Esophagus squamous epithelium (tissue), 5 donors: ENCODE measurements at places on chromosomes 3 and 15. TPM values are rescaled to one million over a fixed set of nuclear protein-coding genes. Genes with fewer than 3 reads are reported as not detected.

The LRRC49 gene
- 4.9 TPM for total RNA-seq

The THAP10 gene
- total RNA-seq = 2.6 TPM

The CHCHD4 gene
- total RNA-seq = 16.6 TPM

The NPAP1 gene
- total RNA-seq = not detected

DNA sequence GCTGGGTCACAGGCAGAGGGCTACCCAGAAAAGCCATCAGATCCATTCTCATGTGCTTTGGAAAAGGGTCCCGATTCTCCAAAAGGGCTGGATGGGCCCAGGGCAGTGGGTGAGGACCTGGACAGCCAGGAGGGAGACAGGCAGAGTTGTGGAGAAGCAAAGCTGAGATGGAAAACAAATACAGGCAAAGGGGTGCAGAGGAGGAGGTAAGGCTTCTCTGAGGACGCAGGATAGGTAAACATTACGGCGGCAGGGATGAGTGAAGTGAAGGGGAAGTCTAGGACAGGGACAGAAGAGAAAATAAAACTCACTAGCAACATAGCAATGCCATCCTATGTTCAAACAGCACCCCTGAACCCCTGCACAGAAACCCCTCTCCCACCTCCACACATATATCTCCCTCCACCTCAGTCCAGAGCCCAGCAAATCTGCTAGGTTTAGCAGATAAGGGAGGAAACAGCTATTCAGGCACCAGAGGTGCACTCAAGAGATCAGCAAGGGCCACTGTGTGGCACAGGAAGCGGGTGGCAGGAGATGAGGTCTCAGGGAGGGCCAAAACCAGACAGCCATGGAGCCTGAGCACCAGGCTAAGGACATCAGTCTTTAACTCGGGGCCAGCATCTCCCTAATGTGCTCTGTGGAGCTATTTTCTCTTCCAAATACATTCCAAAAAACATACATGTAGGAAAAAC lies 51.3 kb downstream of the HOMER2 start:
- H3K27me3 ChIP-seq = no peaks in the 10 kb centered on the region
- H3K4me3 ChIP-seq = no peak overlapping the region
- H3K4me1 ChIP-seq = no peaks in the 10 kb centered on the region
- no peak for DNase-seq

DNA sequence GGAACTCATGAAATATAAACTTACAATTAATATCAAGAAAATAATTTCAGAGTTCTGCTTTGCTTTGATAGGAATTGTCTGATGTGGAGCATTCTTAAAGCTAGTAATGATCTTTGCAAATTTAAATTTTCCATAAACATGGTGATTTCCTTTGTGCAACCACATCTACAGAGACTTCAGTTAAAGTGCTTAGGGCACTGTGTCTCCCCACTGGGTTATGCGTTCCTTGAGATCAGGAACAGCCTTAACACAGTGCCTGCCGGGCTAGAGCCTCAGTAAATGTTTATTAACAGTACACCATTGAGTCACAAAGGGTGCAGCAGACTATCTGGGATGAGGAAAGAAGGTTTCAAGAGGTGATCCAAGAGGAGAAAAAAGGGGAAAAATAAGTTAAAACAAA lies 108.1 kb upstream of the CCNL1 start:
- no peak for DNase-seq
- H3K27me3 ChIP-seq = no peaks in the 10 kb centered on the region
- no peaks in the 10 kb centered on the region for H3K36me3 ChIP-seq
- no peak overlapping the region for H3K27ac ChIP-seq

DNA sequence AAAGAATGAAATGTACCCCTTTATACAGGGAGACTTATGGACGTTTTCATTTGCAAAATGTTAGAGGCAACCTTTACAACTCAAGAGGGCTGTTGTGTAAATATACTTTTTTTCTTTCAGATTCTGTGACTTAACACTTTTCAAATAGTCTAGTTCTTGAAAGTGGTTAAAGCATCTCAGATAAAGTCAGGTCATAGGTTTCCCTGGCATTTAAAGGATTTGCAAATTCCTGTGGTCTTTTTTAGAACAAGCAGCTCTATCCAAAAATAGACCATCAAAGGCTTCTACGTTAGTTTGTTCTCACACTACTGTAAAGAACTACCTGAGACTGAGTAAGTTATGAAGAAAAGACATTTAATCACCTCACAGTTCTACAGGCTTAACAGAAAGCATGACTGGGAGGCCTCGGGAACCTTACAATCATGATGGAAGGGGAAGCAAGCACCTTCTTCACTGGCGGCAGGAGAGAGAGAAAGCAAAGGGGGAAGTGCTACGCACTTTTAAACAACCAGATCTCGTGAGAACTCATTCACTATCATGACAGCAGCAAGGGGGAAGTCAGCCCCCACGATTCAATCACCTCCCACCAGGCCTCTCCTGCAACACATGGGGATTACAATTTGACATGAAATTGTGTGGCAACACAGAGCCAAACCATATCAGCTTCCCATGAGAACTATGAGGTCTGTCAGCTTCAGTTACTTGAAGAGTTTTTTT lies 23.3 kb upstream of the GABRR3 start:
- H3K36me3 ChIP-seq = no peaks in the 10 kb centered on the region
- DNase-seq = no peak
- no peak overlapping the region for H3K27ac ChIP-seq
- no peaks in the 10 kb centered on the region for H3K27me3 ChIP-seq
- no peaks in the 10 kb centered on the region for H3K4me1 ChIP-seq

DNA sequence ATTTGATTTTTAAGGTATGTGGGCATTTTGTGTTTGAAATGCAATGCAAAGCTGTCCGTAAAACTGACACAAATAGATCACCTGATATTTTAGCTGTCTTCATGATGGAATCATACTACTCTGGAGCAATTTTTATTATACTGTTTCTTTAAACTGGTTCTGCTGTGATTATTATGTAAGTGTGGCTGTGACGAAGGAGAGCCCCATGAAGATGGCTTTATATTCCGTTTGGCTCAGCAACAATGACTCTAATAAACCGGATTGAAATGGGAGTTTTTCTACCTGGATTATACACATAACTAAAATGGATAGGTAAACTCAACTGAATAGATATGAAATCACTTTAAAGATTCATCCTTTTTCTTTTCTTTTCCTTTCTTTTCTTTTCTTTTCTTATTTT lies 9.4 kb downstream of the TLNRD1 start:
- peaks cover 5% of the 10 kb centered on the region for H3K4me1 ChIP-seq
- H3K36me3 ChIP-seq = no peaks in the 10 kb centered on the region
- H3K4me3 ChIP-seq = no peak overlapping the region
- DNase-seq = no peak
- H3K27ac ChIP-seq = no peak overlapping the region
- no peaks in the 10 kb centered on the region for H3K27me3 ChIP-seq

DNA sequence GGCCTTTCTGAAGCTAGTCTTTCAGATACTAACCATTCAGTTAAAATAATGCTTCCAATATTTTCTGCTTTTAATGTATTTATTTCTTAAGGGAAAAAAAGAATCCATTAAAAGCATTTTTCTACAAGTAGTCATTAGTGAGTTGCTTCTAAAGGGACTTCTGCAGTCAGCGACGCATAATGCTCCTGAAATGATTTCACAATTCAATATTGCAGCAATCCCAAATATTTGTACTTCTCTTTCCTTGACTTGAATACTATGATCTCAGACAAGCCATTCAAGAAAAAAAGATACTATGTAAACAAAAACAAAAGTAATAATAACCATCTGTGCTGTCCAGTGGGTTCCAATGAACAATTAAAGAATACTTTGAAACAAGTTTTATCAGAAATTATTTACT lies 681.0 kb downstream of the DIPK2A start:
- H3K27me3 ChIP-seq = no peaks in the 10 kb centered on the region
- H3K36me3 ChIP-seq = no peaks in the 10 kb centered on the region
- H3K27ac ChIP-seq = no peak overlapping the region
- DNase-seq = no peak
- H3K4me3 ChIP-seq = no peak overlapping the region

DNA sequence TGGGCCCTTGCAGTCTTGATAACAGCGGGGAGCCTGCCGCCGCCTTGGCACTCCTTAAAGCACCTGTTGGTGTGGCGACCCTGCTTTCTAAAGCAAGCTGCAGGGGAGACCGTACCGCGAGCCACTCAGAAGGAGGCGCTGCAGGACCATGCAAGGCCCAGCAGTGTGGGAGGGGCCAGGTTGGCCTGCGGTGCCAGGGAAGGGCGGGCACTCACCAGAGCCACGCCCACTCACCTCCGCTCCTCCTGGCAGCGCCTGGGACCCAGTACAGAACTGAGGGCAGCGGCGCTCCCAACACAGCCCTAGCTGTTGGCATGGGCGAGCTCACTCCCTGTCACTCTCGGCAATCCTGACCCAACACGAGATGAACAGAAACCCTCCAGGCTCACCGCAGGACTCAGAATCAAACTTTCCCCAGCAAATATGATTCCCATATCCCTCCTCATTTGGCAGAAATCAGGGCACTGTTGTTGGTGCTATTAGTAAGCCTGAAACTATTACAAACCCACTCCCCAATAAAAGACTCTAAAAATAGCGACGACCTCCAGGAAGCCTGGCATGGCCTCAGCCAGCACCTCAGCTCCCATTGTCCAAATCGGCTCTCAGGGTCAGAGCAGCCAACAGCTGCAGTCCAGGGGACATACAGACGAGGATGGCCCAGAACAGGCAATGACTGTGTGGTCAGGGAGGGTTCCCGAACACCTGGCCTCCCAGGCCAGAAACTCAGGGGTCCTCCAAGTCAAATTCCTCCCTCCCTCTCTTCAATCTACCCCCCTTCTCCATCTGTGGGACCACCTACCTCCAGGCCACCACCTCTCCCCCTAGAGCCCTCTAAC lies 77.2 kb downstream of the TBC1D2B start:
- peaks cover 85% of the 10 kb centered on the region for H3K36me3 ChIP-seq
- DNase-seq = peak; percentile 24
- H3K27ac ChIP-seq = no peak overlapping the region
- H3K27me3 ChIP-seq = no peaks in the 10 kb centered on the region

DNA sequence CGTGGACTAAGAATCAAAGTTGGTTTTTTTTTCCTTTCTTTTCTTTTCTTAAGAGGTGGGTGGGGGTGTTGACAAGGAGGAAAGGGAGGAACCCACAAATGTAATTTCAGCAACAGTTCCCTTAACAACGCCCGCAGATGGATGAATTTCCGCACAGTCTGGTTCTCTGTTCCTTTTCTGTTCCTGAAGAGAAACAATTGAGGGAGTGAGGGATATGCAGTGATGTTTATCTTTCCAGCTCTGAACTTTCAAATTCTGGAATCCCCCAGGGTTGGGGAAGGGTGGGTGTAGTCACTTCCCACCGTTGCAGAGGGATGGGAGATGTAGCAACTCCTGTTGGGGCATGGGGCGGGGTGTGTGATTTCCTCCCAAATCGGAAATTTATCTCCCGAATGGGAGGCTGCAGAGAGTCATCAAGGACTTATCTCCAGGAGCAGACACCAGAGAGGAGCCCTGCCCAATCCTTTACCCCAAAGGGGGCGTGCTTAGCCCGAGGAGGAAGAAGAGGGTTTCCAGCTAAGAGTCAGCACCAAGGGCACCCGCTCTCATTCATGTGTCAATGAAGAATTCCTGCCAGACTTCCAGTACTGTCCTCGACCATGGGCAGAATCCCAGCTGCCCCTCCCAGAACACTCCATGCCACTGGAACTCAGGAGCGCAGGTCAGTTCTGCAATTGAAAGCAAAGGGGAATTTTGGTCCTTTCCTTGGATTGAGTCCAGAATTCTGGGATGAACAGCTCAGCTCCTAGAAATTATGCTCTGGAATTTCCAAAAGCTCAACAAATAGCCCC lies 35.0 kb upstream of the CFAP161 start:
- no peak overlapping the region for H3K4me3 ChIP-seq
- H3K27me3 ChIP-seq = no peaks in the 10 kb centered on the region
- H3K36me3 ChIP-seq = no peaks in the 10 kb centered on the region
- DNase-seq = no peak
- no peaks in the 10 kb centered on the region for H3K4me1 ChIP-seq

GRCh38 chr3:187889601-187890404 lies 144.5 kb upstream of the BCL6 start:
- no peaks in the 10 kb centered on the region for H3K27me3 ChIP-seq
- no peaks in the 10 kb centered on the region for H3K36me3 ChIP-seq
- no peak overlapping the region for H3K27ac ChIP-seq

DNA sequence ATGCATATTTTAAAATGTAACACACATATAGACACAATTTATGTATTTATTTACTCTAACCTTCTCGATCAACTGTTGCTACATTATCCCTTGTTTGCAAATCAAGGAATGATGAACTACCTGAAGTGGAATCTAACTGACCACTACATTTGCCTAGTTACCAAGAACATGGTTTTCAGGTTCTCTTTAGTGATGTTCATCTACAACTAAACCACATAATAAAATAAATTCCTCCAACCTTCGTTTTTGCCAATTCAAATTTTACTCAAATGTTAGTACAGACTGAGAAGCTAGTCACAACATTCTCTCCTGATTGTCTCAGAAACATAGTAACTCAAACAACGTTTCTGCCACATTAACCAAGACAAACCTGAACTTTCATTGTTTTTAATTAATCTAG lies 521.9 kb downstream of the FOXP1 start:
- no peaks in the 10 kb centered on the region for H3K36me3 ChIP-seq
- peak overlapping the region; percentile 81 for H3K4me3 ChIP-seq
- H3K4me1 ChIP-seq = peaks cover 32% of the 10 kb centered on the region
- H3K27me3 ChIP-seq = no peaks in the 10 kb centered on the region
- H3K27ac ChIP-seq = peak overlapping the region; percentile 94

GRCh38 chr3:66000506-66000905 lies 38.2 kb downstream of the MAGI1 start:
- no peaks in the 10 kb centered on the region for H3K4me1 ChIP-seq
- H3K27ac ChIP-seq = no peak overlapping the region
- no peaks in the 10 kb centered on the region for H3K27me3 ChIP-seq
- no peaks in the 10 kb centered on the region for H3K36me3 ChIP-seq
- no peak for DNase-seq
